ENCODE measurements at places on chromosomes 13 and 19.

- no peak for DNase-seq
Observed at GRCh38 chr13:59494560-59494970, 669.2 kb downstream of the DIAPH3 start.

GRCh38 chr19:49468199-49468598 lies 5.8 kb upstream of the FLT3LG start:
- DNase-seq, result no peak

DNA sequence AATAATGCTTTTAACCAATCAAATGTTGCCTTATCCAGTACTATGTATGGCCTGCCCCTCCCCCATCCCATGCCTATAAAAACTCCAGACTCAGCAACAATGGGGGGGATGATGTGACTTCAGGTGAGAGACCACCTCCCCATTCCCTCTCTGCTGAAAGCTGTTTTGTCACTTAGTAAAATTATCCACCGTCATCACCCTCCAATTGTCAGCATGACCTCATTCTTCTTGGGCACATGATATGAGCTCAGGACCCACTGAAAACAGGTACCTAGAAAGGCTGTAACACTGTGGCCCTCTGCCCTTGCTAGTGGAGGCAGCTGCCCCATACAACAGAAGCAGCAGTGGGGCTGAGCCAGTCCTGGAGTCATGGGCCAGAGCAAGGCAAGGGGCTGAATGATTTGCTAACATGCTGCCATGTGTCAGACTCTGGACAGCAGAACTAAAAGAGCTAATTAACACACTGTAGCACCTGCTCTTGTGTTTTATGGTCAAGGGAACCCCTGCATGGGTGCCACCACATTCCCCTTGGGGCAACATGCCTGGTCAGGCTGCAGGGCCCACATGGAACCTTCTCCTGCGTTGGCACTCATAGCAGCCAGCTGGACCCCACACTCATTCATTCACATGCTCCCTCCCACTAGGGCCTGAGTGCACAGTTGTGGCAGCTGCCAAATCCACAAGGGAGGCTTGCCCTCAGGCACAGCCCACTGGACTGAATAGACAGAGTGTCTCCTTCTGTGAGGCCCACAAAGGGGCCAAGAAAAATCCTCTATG lies 722.2 kb upstream of the PCDH20 start:
- DNase-seq, result no peak

- no peak for DNase-seq
Observed at GRCh38 chr19:54335164-54335563, 3.8 kb downstream of the LILRA4 start.

DNA sequence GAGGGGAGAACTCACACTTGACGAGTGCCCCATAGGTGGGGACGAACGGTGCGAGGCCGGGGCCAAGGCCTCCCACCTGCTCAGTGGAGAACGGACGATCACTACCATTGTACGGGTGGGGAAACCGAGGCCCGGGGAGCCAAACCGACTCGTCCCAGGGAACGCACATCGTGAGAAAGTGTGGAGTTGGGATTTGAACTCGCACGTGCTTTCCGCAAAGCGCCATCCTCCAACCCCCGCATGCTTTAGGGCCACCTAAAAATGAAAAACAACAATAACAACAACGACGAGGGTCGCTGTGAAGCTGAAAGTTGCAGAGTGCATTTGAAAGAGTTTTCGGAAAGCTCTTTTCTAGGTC lies 458 bp downstream of the ARHGEF1 start:
- no peak for DNase-seq

DNA sequence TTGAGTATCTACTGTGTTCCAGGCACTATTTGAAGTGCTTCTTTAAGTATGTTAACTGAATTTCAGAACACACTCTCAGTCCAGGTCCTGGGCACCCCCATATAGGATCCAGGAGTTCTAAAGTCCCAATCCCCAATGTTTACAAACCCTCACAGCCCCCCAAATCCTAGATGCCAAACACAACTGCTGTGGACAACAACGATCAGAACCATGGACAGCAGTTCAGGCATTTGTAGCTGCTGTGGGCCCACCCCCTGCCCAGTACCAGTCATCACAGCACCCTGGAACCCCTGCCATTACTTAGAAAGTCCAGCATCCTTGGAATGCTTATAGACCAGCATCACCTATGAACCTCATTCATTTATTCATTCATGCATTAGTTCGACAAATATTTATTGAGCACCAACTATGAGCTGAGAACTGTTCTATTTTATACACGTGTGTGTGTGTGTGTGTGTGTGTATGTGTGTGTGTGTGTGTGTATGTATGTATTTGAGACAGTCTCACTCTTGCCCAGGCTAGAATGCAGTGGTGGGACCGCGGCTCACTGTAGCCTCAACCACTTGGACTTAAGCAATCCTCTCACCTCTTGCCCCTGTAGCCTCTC lies 19.3 kb upstream of the SDHAF1 start:
- no peak for DNase-seq

DNA sequence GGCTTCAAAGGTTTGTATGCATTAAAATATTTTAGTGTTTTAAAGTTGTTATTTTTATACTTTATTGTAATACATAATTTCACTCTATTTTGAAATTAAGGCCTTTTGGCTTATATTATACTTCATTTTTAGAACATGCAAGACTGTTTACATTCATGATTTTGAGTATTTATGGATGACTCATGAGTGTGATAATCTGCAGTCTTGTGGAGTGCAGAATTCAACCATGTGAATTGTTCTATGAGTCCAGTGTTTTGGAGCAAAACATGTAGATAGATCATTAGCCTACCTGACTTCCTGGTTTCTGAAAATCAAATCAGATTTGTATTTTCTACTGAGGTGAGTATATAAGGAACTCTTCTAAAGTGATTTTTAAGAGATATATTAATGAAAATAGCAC lies 241.8 kb downstream of the PCCA start:
- no peak for DNase-seq

DNA sequence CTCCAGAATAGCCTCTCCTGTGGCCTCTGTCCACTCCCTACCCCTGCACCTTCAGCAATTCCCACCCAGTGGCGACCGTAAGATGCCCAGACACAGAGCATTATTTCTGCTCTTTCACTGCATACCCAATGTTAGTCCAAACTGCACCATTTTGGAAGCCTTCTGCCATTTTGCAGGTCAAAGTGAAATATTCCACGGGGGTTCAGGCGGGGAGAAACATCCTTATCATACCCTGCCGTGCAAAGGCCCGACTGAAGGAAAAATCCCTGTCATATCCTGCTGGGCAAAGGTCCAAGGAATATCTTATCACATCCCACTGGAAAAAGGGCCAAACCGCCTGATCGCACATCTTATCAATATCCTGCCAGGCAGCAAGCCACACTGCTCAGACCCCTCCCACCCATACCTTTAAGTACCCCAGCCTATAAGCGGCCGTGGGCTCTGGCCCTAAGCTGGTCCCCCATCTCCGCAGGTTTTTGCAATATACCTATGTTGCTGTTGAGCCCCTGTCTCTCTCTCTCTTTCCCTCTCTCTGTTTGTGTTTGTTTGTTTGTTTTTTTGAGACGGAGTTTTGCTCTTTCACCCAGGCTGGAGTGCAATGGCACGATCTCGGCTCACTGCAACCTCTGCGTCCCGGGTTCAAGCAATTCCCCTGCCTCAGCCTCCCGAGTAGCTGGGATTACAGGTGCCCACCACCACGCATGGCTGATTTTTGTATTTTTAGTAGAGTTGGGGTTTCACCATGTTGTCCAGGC lies 18.2 kb downstream of the CLEC11A start:
- no peak for DNase-seq

- DNase-seq, result no peak
Observed at GRCh38 chr19:15264061-15264932, 32.0 kb upstream of the EPHX3 start.

GRCh38 chr13:99980201-99980823 lies 1.3 kb upstream of the ZIC2 start:
- DNase-seq, result no peak

DNA sequence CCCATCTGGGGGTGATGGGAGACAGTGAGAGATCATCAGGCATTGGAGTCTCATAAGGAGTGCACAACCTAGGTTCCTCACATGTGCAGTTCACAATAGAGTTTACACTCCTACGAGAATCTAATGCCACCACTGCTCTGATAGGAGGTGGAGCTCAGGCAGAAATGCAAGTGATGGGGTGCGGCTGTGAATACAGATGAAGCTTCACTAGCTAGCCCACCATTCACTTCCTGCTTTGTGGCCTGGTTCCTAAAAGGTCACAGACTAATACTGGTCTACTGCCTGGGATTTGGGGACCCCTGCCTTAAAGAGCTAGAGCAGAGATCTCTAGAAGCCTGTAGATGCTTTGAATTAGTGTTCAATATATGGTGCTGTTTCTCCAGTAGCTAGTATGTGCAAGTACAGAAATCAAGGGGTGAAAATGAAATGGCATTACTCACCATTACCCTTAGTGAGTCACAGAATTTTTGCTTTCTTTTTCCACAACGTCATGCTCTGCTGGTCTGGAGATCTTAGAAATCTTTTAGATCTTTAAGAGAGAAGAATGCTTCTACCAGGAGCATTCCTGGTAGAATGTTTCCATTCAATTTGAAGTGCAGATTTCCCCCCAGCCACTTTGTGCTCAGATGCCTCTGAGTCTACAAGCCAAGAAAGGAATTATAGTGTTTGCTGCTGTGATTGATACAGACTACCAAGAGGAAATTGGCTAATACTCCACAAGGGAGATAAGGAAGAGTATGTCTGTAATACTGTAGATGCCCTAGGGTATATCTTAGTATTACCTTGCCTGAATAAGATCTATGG lies 2301.2 kb downstream of the PCDH9 start:
- DNase-seq, result no peak

- no peak for DNase-seq
Observed at GRCh38 chr19:937259-937694, 11.4 kb downstream of the ARID3A start.

DNA sequence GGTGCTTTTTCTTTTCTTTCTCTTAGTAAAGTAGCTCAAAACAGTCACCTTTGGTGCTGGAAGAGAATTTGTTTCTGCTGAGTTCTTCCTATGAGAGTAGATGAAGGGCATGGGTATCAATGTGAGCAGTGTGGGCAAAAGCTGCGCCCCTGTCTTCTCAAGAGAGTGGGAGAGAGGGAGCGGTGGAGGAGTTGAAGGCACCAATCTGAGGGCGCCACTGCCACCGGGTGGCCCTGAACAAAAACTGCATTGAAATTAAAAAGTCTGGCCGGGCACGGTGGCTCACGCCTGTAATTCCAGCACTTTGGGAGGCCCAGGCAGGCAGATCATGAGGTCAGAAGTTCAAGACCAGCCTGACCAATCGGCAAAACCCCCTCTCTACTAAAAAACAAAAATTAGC lies 28.7 kb upstream of the EPHX3 start:
- DNase-seq, result no peak

DNA sequence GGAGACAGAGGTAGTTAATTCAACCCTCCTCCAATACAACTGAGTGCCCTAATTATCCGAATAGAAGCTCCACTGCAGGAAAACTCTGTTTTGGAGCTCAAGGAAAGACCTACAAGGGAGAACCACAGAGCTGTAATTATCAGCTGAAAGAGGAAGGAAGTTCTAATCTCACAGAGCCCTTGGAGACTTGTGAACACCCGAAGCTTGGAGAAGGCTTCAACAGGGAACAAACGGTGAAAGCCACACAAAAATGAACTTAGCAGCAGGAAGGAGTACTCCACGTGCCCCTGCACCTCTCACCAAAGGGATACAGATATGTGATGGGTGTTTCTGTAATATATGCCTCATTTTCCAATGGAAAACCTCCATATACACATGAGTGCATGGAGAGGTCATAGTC lies 61.1 kb downstream of the IRS2 start:
- DNase-seq, result no peak

GRCh38 chr13:52743988-52744387 lies 4.4 kb upstream of the CNMD start:
- DNase-seq, result no peak

DNA sequence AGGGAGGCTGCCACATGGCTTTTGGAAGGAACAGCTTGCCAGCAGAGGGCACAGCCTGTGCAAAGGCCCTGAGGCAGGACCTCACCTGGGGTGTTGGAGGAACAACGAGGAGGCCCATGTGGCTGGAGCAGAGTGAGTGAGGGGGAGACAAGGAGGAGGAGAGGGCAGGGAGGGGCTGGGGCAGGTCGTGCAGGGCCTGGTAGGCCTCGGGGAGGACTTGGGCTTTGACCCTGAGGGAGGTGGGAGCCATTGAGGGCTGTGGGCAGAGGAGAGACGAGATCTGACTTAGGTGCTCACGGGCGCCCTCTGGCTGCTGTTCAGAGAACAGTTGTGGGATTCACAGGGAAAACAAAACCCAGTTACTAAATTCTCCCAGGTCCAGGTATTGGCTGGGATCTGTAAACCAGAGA lies 25.2 kb downstream of the ZNRF4 start:
- DNase-seq, result no peak

GRCh38 chr19:17909003-17909732 lies 23.6 kb upstream of the CCDC124 start:
- DNase-seq, result no peak

DNA sequence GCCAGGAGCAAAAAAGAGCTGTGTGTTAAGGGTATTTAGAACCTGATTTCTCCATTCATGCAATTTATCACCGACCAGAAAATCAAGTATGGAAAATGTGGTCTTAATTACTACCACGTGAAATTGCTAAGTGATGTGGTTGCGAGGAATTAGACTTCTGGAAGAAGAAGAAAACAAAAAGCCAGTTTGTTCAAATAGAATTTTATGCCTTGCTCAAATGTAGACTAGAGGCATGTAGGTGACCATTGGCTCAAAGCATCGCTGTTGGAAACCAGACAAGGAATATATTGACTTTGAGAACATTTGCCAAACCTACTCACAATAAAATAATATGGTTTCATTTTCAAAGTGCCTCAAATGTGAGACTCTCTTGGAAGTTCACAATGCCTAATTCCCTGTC lies 57.3 kb upstream of the LRCH1 start:
- no peak for DNase-seq

Measured in NCI-H2081 treated with DMSO at 0.1 percent for 48 hours (cell line).